ENCODE measurements at places on chromosomes 3 and 15. TPM values are rescaled to one million over a fixed set of nuclear protein-coding genes. Genes with fewer than 3 reads are reported as not detected.

MFGE8 gene
- 6.6 TPM for total RNA-seq

ACSBG1 gene
- total RNA-seq, result under 0.01 TPM

DNA sequence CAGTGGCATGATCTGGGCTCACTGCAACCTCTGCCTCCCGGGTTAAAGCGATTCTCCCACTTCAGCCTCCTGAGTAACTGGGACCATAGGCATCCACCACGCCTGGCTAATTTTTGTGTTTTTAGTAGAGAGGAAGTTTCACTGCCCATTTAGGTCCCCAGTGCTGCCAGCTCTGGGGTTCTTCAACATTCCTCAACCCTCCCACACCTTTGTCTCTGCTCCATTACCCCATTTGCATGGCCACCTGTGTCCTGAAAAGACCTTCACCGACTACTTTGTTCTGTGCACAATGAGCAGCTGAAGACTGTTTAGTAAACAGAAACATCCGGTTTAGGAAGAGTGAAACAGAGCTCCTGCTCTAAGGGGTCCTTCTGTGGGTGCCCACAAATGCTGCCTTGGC, 92.0 kb downstream of the FAM43A start:
- no peak for DNase-seq

GRCh38 chr3:119810018-119810435, 28.1 kb downstream of the NR1I2 start:
- DNase-seq, result no peak

- no peak for DNase-seq
These were observed 126.7 kb downstream of the UACA start for GRCh38 chr15:70636540-70637165.

VWA5B2 gene
- total RNA-seq, result 0.14 TPM

- no peak for DNase-seq
These were observed 633.1 kb upstream of the TBL1XR1 start for GRCh38 chr3:177830411-177830849.

GRCh38 chr3:59653405-59654122, 603.7 kb upstream of the CFAP20DC start:
- no peak for DNase-seq

- DNase-seq, result no peak
These were observed 82.2 kb downstream of the SCN11A start for GRCh38 chr3:38969317-38970235.
